Coronary artery (tissue), 2 donors: ENCODE measurements at places on chromosomes 6 and 20.

GRCh38 chr6:39041072-39041471 lies 7.5 kb upstream of the GLP1R start:
- DNase-seq: no peak

DNA sequence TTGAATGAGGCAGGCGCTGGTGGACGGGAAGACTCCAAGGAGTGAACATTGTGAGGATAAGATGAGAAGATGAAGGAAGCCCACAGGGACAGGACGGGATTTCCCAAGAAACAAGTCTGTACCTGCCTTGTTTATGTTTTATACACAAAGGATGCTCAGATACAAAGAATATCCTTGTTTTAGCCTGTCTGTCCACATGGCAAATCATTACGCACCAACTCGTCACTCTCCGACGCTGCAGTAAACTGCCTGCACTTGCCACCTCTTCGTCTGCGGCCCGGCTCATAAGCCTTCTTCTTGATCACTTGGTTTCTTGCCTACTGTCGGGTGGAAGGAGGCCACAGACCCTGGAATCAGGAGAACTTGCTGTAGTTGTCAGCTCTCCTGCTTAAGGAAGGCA lies 85.4 kb downstream of the CD83 start:
- DNase-seq: no peak

- no peak for DNase-seq
Observed at GRCh38 chr6:126302191-126302590, 37.7 kb upstream of the CENPW start.

DNA sequence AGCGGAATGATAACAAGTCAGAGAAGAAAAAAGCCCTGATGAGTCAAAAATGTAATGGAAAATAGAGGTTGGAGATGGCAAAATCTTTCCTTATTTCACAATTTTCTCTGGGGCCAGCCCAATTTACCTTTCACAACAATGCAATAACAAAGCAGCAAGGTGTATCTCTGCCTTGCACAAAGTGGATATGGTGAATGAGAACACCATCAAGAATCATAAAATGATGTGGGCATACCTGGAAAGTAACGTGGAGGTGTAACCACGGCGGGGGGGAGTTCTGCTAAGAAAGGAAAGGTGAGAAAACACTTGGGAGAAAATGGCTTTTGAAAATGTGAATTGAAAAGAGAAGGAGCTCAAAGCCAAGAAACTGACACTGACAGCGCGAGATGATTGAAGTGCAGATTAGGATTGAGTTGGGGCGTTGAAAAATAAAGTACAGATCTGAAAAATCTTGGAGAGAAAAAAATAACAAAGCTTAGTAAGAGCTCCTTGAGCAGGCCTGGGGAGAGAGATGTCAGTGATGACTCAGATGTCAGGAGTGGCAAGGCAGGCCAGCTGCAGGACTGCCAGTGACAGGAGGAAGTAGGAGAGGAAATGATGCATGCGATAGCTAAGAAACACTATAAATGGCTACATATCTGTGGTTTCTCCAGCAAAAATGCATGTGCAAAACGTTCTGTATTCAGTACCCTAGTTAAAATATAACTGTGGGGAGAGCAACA lies 26.2 kb downstream of the ARHGAP18 start:
- peak; percentile 82 for DNase-seq

- DNase-seq: no peak
Observed at GRCh38 chr20:50380697-50381040, 129.5 kb upstream of the PTPN1 start.

DNA sequence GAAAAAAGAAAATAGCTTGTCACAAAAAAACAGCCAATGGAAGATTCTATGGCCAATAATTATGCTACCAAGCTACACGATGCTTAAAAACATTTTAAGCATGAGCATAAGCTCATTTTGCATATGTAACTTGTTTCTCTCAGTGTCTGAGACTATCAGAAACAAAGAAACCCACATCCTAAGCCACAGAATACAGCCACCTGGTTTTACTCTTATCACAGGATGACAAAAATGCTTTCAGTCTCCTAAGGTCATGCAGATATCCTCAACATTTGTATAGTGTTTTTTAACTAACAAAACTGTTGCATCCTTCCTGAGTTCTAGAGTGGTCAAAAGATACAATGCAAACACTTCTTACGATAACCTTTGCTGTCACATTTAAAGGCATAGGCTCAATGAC lies 172.1 kb upstream of the RUNX2 start:
- no peak for DNase-seq

- no peak for DNase-seq
Observed at GRCh38 chr6:99334526-99335127, 14.8 kb downstream of the FAXC start.

DNA sequence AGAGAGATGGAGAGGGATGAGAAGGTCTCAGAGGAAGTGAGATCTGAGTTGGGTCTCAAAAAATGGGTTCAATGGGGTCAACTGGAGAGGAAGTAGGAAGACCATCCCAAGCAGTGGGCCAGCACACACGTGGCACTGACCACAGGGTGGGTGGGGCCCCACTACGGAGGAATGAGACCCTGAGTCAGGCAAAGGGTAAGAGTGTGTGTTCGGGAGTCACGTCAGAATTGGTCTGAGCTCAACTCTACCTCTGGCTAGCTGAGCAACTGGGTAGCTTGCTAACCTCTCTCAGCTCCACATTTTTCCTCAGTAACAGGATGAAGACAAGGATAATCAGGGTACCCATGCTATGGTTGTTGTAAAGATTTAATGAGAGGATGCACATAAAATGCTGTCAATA lies 79.0 kb downstream of the TRERF1 start:
- no peak for DNase-seq

- DNase-seq: no peak
Observed at GRCh38 chr6:86357877-86358276, 579.5 kb upstream of the HTR1E start.

- DNase-seq: no peak
Observed at GRCh38 chr6:117465691-117466090, 16.8 kb upstream of the DCBLD1 start.

GRCh38 chr6:108736832-108737231 lies 111.4 kb upstream of the ARMC2 start:
- peak; percentile 85 for DNase-seq

- DNase-seq: no peak
Observed at GRCh38 chr6:105220186-105220585, 40.4 kb upstream of the POPDC3 start.

DNA sequence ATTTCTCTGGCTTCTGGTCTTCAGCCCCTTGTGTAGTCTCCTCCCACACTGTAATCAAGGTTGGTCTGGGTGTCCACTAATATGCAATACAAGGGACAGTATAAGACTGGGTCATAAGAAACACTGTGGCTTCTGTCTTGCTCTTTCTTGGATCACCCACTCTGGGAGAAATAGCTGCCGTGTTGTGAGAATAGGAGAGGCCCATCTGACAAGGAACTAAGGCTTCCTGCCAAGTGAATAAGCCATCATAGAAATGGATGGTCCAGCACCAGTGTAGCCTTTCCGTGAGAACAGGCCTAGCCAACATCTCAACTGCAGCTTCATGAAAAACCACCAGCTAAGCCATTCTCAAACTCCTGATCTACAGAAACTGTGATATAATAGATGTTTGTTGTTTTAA lies 23.3 kb downstream of the BAG2 start:
- DNase-seq: no peak

- no peak for DNase-seq
Observed at GRCh38 chr6:84739866-84740208, 24.6 kb downstream of the TBX18 start.

GRCh38 chr6:154358019-154358545 lies 1.5 kb upstream of the IPCEF1 start:
- DNase-seq: no peak

- no peak for DNase-seq
Observed at GRCh38 chr20:9498322-9498721, 16.1 kb upstream of the LAMP5 start.

GRCh38 chr20:21820688-21821087 lies 115.2 kb downstream of the PAX1 start:
- DNase-seq: peak; percentile 12

DNA sequence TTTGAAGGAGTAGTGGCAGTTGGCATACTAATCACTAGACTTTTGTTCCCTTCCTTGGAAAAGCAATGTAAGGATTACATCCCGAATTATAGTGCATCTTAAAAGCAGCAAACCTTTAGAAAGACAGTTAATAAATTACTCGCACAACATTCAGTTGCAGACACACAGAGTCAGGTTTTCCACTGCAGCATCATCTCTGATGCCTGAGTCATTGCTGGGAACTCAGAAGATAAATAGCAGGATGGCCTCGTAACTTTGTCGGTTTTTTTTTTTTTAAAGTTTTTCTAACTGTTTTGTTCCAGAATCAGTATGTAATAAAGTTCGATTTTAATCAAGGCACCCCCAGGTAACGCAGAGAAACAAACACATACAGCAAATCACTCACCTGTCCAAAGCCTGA lies 34.3 kb downstream of the GJA10 start:
- DNase-seq: no peak

GRCh38 chr6:146503096-146503495 lies 40.5 kb upstream of the RAB32 start:
- DNase-seq: no peak

DNA sequence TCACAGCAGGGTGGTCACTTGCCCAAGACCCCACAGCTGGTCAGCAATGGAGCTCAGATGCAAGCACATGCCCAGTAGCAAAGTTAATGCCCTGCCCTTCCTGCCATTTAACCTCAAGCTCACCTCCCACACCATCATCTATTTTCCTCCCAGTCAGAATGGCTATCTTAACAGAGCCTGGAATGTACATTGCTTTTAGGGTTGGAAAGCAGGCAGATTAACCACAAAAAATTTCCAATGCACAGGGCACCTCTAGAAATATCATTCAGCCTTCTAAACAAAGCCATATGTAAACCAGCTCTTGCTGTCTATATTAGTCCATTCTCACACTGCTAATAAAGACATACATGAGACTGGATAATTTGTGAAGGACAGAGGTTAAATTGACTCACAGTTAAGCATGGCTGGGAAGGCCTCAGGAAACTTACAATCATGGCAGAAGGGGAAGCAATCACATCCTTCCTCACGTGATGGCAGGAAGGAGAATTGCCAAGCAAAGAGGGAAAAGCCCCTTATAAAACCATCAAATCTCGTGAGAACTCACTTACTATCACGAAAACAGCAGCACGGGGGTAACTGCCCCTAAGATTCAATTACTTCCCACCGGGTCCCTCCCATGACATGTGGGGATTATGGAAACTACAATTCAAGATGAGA lies 106.9 kb downstream of the FYN start:
- no peak for DNase-seq

DNA sequence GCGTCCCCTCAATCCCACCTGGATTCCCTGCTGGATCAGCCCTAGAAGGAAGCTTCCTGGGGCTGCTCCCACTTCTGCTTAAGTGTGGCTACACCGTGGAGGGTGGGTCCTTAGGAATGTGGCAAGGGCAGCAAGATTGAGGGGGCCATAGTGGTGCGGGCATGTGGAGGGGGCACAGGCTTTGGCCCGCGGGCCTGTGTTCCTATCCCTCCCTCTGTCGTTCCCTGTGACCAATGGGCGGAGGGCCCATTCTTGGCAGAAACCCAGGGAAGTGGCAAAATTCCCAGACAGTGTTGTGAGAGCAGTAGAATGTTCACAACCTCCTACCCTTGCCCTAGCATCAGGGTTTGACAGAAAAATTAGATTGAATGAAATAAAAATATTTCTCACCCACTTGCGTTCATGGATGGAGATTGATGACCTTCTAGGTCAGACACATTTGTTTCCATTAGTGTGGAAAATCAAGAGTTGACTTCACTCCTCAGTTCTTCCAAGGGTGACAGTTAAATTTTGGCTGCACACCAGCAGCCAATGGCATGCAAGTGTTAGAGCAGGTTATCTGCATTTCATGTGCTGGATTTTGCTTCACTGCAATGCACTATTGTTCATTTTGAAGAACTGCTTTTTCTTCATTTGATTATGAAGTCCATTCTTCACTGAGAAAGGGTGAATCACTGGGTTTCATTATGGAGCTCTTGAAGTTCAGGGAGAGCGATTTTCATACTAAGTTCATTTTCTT lies 49.3 kb upstream of the AHI1 start:
- DNase-seq: no peak

DNA sequence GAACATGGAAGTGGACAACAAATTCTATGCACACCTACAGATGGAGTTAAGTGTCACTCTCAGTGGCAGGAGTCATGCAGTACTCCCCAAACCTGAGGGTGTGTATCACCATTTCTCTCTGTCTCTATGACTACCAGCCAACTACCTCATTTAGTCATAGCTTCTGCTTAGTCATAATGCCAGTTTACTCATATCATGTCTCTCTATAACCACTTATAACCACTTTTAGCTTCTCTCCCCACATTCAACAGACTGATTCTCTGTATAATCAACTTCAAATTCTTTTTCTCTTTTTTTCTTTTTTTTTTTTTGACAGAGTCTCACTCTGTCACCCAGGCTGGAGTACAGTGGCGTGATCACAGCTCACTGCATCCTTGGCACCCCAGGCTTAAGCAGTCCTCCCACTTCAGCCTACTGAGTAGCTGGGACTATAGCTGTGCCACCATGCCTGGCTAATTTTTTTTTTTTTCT lies 13.8 kb upstream of the GTF3C6 start:
- no peak for DNase-seq

GRCh38 chr6:137697267-137697938 lies 169.7 kb upstream of the TNFAIP3 start:
- DNase-seq: no peak

DNA sequence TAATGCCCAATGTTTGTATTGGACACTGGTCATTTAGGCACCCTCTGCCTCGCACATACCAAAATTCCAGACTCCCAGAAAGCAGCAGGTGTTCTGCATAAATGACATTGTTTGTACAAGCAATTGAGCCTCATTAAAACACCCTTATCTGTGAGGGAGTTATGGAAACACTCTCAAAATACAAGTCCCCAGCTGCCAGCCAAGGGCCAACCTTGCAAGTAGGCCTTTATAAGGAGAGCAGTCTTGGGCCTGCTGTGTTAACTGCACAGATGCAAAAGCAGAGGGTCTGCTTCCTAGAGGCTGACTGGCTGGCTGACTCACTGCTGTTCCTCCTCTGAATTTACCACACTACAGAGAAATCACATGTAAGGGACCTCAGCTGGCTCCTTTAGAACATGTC lies 150.4 kb upstream of the HMGN3 start:
- no peak for DNase-seq

- no peak for DNase-seq
Observed at GRCh38 chr20:50193836-50194421, 3.3 kb downstream of the CEBPB start.

- DNase-seq: no peak
Observed at GRCh38 chr20:51221791-51222408, 199.0 kb upstream of the KCNG1 start.

GRCh38 chr6:96948631-96949030 lies 24.1 kb downstream of the KLHL32 start:
- DNase-seq: no peak

DNA sequence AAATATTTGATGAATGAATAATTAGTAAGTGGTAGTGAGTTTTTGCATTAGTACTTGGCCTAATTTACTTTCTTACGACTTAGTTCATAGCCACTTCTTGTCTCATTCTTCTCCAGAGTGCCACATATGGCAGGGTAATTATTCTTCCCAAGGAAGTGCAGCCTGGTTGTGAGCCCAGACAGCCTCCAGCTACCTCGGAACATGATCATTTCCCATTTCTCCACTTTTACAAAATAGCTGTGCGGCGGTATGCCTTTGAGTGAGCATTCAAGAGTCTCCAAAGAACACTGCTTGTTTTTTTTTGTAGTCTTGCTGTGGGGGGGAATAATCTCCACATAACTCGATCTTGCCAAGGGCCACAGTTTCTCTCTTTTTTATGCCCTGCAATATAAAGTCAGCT lies 765.0 kb downstream of the HDGFL1 start:
- DNase-seq: no peak
